ENCODE measurements at places on chromosomes 16 and 17.

GRCh38 chr17:62826956-62827355, 18.8 kb upstream of the MARCHF10 start:
- no peak for DNase-seq

DNA sequence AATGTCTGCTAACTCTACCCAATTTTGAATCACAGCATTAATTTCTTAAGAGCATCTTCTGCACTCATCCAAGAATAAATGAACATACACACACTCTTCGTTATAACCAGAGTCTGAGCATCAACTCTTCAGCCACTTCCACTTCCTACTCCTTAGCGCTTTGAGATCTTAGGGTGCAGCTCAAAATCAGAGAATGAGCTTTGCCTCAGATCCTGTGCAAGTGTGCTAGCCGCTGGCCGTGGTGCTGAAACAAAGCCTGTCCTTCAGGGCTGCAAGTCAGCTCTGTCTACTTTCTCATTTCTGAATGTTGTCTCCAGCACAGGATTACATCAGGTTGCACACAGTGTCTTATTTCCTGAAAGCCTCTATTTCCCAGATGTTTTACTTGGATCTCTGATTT, 165.4 kb downstream of the AIPL1 start:
- DNase-seq, result peak; percentile 37

DNA sequence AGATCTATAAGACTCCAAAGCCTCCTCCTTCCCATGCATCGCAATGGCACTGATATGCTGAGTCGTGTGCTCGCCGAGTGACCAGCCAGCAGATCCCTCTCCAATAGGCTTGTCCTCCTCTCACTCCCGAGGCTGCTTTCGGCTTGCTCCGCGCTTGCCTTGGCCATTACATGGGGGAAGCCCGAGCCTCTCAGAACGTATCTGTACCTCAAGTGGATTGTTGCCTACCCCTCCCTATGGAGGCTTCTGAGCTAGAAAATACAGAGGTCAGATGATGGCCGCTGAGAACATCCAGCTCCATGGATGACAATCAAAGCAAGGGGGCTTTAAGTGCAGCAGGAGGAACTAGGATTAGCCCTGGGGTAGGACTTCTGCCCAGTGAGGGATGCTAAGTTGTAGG, 7.7 kb upstream of the NLRP1 start:
- no peak for DNase-seq

GRCh38 chr16:1876468-1876867, 4.5 kb upstream of the MEIOB start:
- peak; percentile 62 for DNase-seq

DNA sequence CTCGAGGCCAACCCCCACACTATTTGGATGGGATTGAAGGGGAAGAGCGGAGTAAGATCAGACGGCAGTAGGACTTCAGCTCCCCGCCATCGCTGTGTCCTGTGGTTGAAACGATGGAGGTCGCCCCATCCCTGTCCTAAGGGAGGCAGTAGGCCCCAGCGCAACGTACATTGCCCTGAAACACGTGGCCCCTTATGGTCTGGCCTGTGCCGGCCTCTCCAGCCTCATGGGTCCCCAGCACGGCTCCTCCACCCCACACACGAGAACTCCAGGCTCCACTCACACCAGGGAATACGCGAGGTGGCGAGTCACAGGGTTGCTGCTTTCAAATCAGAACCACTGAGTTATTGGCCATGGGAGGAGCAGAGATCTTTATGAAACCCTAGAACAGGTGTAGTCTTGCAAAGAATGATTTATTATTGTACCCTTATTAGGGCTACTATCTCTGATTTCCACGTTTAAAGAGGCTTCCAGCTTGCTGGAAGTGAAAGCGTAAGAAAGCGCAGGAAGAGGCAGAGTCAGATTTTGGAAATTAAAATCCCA, 669 bp upstream of the DCTPP1 start:
- no peak for DNase-seq

- no peak for DNase-seq
These were observed 7.9 kb upstream of the NAGPA start for GRCh38 chr16:5041600-5042133.
